Activated CD4-positive, CD25-positive, alpha-beta regulatory T cell treated with anti-CD3 and anti-CD28 coated beads, Interleukin-2, amount 50 U/mL, for 16 hours (primary cell): ENCODE measurements at places on chromosomes 1 and 21.

DNA sequence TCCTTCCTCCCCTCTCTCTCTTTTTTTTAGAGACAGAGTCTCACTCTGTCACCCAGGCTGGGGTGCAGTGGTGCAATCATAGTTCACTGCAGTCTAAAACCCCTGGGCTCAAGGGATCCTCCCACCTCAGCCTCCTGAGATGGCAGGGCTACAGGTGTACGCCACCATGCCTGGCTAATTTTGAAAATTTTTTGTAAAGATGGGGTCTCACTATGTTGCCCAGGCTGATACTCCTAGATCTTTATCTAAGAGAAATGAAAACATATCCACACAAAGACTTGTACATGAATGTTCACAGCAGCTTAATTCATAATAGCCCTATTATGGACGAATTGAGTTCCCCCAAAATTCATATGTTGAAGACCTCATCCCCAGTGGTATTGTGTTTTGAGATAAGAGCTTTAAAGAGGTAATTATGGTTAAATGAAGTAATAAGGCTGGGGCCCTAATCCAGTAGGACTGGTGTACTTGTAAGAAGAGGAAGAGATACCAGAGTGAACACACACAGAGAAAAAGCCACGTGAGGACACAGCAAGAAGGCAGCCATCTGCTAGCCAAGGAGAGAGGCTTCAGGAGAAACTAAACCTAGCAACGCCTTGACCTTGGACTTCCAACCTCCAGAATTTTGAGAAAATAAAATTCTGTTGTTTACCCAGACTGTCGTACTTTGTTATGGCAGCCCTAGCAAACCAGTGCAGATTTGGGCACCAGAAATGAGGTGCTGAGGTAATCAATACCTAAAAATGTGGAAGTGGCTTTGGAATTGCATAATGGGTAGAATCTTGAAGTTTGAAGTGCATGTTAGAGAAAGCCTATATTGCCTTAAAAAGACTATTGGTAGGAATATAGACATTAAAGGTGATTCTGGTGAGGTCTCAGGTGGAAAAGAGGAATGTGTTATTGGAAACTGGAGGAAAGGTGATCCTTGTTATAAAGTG lies 13.2 kb downstream of the IFNLR1 start:
- DNase-seq, result no peak

- DNase-seq, result no peak
These were observed 36.6 kb upstream of the ACTA1 start for GRCh38 chr1:229470406-229471043.

- DNase-seq, result no peak
These were observed 41.2 kb downstream of the ABCG1 start for GRCh38 chr21:42260121-42260520.

- DNase-seq, result no peak
These were observed 6.5 kb upstream of the RGS16 start for GRCh38 chr1:182610606-182611194.

- no peak for DNase-seq
These were observed 575.5 kb downstream of the PTPRU start for GRCh38 chr1:29811727-29812407.

- DNase-seq, result no peak
These were observed 54.3 kb downstream of the KCNK1 start for GRCh38 chr1:233668146-233668724.
